ENCODE measurements at places on chromosomes 3 and 15. TPM values are rescaled to one million over a fixed set of nuclear protein-coding genes. Genes with fewer than 3 reads are reported as not detected.

The KIAA1143 gene
- total RNA-seq: 19.7 TPM

The PSTPIP1 gene
- total RNA-seq: 1.1 TPM

The AMT gene
- 1.5 TPM for total RNA-seq

The ARPIN gene
- total RNA-seq: 15.5 TPM

The TNK2 gene
- total RNA-seq: 8.6 TPM

The NME9 gene
- total RNA-seq: not detected

The C3orf49 gene
- total RNA-seq: not detected

The C15orf62 gene
- under 0.01 TPM for total RNA-seq

The DIS3L gene
- total RNA-seq: 32.6 TPM

The SLITRK3 gene
- total RNA-seq: not detected

The CTXN2 gene
- not detected for total RNA-seq

The MYL3 gene
- total RNA-seq: not detected

The GOLGA6L10 gene
- total RNA-seq: 0.13 TPM

The VEPH1 gene
- 62.6 TPM for total RNA-seq

The PPM1L gene
- 7.1 TPM for total RNA-seq

The HRG gene
- not detected for total RNA-seq

The GOLGA6A gene
- not detected for total RNA-seq

The TMEM212 gene
- total RNA-seq: not detected

The PLA2G4E gene
- total RNA-seq: not detected

The UQCRC1 gene
- 235 TPM for total RNA-seq

The SCN11A gene
- total RNA-seq: 0.13 TPM

The SYNPR gene
- not detected for total RNA-seq
